ENCODE measurements at places on chromosomes 12 and 14.

DNA sequence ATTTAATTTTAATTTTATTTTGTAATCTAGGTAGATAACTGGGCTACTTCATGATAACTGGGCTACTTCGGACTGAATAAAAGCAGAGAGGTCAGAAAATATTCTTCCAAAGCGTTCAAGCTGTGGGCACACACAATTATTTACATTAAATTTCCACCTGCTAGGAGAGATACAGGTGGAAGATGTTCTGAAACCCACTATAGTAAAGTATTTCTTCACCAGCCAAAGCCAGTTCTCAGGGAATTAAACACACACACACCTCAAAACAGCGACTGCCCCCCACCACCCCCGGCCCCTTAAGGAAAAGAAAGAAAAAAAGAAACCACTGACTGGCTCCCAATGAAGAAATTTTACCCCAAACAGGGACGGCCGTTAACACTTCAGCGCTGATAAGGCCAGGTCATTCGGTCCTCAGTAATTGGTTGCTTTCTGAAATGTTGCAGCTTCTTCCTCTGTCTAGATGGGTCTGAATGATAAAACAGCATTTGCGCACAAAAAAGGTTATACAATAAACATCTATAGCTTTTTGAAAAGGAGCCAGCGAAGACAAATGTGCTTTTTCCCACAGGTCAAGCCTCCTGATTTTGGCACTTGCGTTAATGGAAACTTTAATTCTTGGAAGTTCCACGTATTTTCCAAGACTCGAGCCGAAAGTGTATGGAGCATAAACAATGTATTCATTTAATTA is 771 bp upstream of the KCNJ8 start:
- H3K4me3 ChIP-seq, result no peak overlapping the region
- no peak for DNase-seq
- no peaks in the 10 kb centered on the region for H3K36me3 ChIP-seq
- no peak overlapping the region for H3K27ac ChIP-seq

DNA sequence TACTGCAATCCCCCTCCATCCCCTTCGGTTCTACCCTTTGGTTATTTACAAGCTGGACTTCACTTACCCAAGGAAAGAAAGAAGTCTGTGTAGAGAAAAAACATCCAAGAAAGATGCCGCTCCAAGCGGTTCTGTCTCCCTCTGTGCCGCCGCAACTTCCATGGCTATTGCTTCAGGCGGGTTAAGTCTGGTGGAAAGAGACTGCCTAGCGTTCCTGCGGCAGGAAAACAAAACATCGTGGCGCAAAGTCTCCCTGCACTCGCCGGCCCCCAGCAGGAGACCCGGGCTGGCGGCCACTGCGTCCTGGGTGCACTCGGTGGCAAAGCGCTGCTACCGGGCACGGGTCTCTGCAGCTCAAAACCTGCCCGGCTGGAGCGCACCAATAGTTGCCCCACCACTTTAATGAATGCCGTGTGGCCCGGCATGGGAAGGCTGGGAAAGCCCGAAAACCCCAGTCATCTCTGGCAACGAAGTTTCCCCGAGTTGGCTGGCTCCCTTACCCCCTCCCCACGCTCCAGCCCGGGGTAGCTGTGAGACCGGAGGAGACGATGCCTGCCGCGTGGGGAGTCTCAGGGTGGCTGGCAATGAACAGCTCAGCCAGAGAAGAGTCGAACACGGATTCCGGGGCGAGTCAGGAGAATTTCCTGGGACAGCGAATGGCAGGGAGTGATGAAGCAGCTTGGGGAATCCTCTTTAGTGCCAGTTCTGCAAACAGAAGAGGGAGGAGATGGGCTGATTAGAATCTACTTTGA is 3.5 kb upstream of the KCNK10 start:
- no peak for DNase-seq
- H3K27ac ChIP-seq, result no peak overlapping the region
- no peak overlapping the region for H3K4me3 ChIP-seq
- H3K4me1 ChIP-seq, result peaks cover 8% of the 10 kb centered on the region

DNA sequence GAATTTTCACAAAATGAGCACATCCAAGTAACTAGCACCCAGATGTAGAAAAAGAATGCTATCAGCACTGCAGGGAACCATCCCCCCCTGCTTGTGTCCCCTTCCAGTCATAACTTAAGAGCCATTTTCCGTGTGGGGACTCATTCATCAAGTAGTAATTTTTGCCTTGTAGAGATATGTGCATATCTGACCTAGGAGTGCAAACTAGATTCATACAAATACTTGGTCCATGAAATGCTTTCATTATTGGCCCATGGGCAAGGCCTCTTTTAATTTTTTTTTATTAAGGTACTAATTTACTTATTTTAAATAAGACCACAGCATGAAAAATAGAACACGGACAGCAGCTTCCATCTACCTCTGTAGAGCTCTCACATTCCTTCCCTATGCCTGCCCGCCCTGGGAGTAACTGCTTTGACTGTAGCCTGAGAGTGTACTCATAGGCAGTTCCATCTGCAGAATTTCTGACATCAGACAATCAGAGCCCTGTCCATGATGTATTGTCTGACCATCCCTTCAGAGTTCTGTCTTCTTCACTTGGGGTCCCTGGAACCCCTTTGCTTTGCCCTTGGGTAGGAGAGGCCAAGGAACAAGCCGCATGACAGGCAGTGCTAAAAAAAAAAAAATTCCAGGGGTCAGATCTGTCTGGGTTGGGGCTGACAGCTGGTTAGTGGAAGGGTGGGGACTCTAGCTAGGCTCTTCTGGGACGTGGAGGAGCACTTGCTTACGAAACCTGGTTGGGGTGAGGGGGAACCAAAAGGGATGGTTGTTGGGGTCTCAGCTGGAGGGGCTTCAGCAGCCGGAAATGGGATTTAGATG is 131.7 kb downstream of the C12orf75 start:
- H3K27ac ChIP-seq, result no peak overlapping the region
- H3K4me3 ChIP-seq, result no peak overlapping the region
- H3K4me1 ChIP-seq, result no peaks in the 10 kb centered on the region
- no peaks in the 10 kb centered on the region for H3K36me3 ChIP-seq
- peaks cover 10% of the 10 kb centered on the region for H3K27me3 ChIP-seq

DNA sequence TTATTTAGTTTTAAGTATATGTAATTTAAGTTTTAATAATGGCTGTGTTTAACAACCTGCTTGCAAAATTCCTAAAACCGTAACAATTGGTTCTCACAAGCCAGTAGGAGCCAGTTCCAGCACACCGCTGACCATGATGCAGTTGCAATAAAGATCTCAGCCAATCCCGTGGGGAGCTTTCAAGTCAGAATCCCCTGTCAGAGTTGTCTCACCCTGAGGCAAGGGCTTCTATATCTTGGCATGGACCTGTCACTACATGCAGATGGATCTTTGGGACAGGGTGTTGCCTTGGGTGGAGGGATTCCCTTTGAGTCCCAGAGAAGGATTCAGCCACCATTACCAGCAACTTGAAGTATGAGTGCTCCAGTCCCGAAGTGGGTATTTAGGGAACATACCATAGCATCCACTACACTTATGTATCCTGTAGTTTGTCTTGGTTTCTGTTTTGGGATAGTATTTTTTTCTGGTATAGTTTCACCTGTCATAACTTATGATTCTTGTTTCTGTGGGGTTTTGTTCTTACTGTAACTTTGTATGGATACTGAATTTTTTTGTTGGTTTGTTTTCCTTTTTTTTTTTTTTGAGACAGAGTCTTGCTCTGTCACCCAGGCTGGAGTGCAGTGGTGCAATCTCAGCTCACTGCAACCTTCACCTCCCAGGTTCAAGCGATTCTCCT is 30.1 kb upstream of the LIMA1 start:
- no peaks in the 10 kb centered on the region for H3K36me3 ChIP-seq
- no peak overlapping the region for H3K27ac ChIP-seq
- no peak for DNase-seq

GRCh38 chr14:89720076-89720687 is 234.3 kb downstream of the EFCAB11 start:
- H3K27ac ChIP-seq, result peak overlapping the region; percentile 94
- H3K4me3 ChIP-seq, result peak overlapping the region; percentile 45
- peak; percentile 34 for DNase-seq
- peaks cover 1% of the 10 kb centered on the region for H3K36me3 ChIP-seq
- H3K27me3 ChIP-seq, result no peaks in the 10 kb centered on the region

DNA sequence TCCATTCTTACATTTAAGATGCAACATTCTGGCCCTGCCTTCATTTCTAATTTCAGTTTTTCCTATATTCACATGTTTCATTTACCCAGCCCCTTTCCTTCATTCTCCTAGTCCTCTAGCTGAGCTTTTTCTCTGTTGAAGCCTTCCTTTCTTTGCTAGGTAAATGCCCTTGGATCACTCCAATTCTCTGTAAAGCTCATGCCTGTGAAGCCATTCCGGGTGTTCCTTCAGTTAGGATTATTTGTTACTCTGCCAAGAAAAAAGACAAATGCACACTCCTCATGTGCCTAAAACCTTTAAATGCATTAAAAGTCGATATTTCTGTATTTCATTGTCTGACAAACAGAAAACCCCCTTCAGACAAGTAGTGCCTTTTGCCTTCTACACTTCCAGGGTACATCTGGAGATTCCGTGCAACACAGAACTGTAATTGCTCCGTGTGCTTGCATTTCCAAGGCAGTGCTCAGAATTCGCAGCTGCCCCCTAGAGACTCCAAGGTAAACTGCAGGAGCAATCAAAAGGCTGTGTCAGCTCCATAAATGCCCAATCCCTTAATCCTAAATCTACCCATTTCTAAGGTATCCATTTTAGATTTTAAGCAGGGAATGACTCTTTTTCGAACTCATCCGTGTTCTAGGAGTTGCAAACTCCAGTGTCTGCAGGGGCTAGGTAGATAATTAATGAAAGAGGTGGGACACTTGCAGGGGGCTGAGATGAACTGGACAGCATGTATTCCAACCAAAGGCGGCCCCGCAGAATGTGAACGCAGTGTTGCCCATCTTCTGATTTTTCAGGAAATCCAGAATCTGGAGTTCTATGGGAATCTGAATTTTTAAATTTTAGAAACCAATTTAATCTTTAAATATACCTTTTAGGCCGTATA is 320.2 kb downstream of the GRIN2B start:
- H3K27me3 ChIP-seq, result no peaks in the 10 kb centered on the region
- H3K27ac ChIP-seq, result no peak overlapping the region
- no peaks in the 10 kb centered on the region for H3K4me1 ChIP-seq
- DNase-seq, result peak; percentile 30
- H3K4me3 ChIP-seq, result no peak overlapping the region

DNA sequence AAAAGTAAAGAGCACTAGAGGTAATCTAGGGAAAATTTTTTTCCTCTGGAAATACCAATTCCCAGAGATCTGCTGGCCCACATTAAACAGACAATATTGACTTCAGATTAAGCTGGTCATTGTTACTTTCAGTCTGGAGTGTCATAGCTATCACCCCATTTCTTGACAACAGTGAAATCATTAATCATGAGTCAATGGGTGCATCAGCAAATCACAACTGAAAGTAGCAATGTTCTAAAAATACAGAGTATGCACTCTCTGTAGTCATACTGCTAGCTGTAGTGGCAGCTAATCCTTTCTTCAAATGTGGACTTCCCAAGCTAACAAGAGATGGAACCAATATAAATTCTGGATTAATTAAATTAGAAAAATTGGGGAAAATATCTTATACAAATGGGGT is 129.9 kb downstream of the CPNE8 start:
- no peak overlapping the region for H3K27ac ChIP-seq
- DNase-seq, result no peak
- H3K27me3 ChIP-seq, result no peaks in the 10 kb centered on the region
- H3K4me3 ChIP-seq, result no peak overlapping the region
- H3K4me1 ChIP-seq, result peaks cover 12% of the 10 kb centered on the region
- H3K36me3 ChIP-seq, result peaks cover 2% of the 10 kb centered on the region

DNA sequence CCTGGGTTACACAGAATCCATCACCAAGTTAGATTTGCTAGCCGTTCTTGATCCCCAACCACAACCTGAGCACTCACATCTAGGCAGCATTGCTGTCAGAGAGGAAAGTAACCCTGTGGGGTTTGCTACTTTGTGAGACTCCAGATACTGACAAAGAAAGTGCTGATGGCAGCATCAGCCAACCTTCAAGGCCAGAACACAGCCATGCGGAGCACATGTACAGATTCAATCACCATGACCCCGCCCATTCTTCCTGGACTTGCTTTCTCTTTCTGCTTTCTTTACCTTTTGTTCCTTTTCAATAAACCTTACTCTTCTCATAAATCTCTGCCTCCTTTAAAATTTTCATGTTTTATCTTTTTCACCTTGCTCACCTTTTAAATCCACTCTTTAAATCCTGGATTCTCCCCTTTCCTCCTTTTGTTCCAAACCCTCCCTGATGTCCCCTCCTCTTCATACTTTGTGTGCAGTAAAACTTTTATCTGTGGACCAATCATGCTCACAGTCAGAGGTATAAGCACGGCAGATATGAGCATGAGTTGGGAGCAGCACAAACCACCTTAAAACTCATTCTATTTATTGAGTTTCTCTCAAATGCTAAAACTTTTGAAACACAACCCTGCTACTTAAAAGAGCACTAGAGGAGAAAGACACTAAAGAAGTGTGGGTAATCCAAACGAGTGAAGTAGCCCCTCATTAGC is 21.9 kb upstream of the CERS5 start:
- H3K27me3 ChIP-seq, result no peaks in the 10 kb centered on the region
- H3K27ac ChIP-seq, result peak overlapping the region; percentile 99
- peaks cover 51% of the 10 kb centered on the region for H3K4me1 ChIP-seq
- DNase-seq, result peak; percentile 71

- no peaks in the 10 kb centered on the region for H3K4me1 ChIP-seq
- H3K27me3 ChIP-seq, result no peaks in the 10 kb centered on the region
- H3K4me3 ChIP-seq, result no peak overlapping the region
- no peak for DNase-seq
Measured at GRCh38 chr12:83527810-83528209, 841.1 kb downstream of the TMTC2 start.

DNA sequence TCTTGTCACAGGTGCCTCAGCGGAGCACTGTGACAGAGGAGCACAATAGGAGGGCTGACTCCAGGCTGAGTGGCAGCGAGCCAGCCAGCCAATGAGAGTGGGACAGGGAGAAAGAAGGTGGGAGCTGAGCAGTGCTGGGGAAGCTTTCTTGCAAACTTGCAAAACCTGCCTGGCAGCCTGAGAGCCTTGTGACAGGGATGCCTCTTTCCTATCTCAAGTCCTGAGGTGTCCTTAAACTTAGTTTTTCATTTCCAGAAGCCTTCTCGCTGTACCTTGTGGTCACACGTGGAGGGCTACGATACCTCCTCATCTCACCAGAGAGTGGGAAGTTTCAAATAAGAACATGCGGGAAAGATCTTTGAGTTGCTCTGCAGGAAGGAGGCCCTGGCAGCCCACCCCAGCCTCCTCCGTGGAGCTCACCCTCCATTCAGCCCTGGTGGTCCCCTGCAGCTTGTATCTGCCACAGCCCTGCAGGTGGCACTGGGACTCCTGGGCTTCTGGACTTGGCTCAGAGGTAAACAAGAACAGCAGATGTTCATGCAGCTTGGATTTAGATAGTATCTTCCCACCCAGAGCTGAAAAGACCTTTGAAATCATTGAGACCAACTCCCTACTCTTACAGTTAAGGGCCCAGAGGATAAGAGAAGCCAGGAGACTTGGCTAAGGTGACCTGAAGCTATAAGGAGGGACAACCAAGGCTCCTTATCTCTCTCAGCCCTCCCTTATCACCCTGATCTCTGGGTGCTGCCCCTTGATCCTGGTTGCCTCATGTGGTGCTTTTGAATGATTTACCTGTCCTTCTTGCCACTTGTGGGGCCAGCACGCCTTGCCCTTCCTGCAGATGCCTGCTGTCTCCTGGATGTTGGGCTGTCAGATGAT is 153.5 kb upstream of the MAX start:
- H3K27ac ChIP-seq, result no peak overlapping the region
- H3K36me3 ChIP-seq, result peaks cover 2% of the 10 kb centered on the region
- peaks cover 20% of the 10 kb centered on the region for H3K4me1 ChIP-seq
- H3K27me3 ChIP-seq, result no peaks in the 10 kb centered on the region

All from activated CD4-positive, alpha-beta memory T cell treated with anti-CD3 and anti-CD28 coated beads for 36 hours (primary cell).